ENCODE measurements at places on chromosomes 2 and 18.
A peak's percentile ranks its signal among the peaks of the same experiment; 100 is the strongest.

DNA sequence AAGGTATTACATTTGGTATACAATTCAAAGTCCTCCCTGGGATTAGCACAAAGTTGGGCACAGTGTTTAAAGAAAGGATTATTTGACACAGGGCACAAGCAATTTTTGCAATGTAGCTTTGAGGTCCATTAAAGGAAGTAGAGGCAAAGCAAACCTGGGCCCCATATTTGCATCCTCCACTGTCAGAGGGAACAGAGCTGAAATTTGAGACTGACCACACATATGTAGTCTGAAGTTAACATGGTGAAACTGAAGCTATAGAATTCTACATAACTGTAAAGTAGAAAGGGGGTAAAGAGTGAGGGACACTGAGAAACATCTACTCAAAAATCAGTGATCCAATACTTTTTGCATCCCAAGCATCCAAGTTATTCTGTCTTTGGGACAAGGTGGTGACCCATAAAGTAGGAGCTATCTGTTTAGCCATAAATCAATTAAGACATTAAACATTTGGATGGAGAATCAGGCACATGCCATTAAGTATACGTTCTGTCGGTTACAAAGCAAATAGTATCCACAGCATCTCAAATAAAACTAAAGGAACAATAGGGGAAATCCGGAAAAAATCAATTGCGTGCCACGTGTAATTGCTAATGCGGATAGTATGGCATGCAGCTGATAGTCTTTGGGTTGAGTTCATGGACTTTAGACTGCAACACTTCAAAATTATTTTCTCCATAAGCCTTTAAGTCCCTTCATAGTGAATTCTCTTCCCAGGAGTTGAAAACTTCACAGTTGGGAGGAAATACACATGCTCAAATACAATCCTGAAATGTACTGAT lies 72.6 kb downstream of the PLEKHM3 start:
- DNase-seq, result no peak

- DNase-seq, result no peak
Measured at GRCh38 chr2:29260142-29260772, 145.0 kb downstream of the CLIP4 start.

- no peak for DNase-seq
Measured at GRCh38 chr2:119218478-119219064, 5.1 kb upstream of the STEAP3 start.

DNA sequence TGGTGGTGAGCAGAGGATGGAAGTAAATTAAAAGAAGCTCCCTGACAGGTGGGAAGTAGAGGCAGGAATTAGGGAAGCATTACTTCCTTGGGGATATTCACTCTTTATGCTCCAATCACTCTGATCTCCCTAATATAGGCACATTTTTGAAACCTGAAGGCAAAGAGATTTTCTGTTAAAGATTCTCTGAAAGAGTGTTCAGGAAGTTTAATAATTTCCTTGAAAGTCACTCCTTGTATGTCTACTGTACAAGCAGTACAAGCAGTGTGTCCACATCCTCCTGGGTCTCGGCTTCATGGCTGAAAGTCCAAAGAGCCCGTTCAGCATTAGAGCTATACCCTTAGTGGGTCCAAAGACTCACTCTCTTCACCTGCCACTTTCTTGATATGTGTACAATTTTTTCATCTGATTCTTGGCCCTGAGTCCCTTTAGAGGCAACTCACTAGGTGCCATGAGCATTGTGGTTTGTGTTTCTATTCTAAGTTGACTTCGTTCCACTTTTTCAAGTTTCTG lies 60.2 kb downstream of the AAK1 start:
- no peak for DNase-seq

GRCh38 chr2:88161446-88162244 lies 8.5 kb upstream of the THNSL2 start:
- DNase-seq, result no peak

DNA sequence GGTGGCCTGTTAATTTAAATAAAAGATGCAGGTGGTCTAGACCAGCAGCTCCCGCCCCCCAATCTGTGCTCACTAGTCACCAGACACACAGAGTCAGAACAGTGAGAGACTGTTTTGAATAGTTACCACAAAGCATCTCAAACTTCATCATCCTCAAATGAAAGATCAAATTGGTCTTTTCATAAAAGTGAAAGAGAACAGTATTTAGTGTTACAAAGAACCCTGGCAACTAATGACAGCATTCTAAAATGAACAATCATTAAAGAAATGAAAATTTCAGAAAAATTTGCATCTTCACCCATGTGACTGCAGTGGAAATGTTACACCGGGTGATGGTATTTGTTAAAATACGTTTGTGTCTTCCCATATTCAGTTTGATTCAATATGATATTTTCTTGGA lies 65.5 kb upstream of the PMAIP1 start:
- DNase-seq, result no peak

- DNase-seq, result no peak
Measured at GRCh38 chr2:96856776-96857666, 795 bp downstream of the ANKRD39 start.

GRCh38 chr2:44943031-44943692 lies 1.7 kb downstream of the SIX3 start:
- no peak for DNase-seq

DNA sequence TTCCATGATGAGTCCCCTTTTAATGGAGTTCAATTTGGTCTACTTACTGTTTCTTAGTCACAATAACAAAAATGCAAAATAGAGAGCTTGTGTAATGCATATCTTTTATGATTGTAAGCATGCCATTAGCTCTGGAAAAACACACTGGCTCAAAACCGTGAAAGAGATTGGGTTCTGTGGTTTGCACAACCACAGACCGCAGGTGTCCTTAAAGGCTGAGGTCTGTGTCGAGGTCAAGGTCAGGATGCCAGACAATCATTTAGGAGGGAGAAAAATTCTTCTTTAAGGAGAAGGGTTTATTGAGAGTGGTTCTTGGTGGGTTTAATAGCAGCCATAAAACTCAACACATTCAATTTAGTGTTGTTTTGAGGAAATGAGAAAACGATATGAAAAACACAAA lies 487.2 kb downstream of the GALR1 start:
- no peak for DNase-seq

DNA sequence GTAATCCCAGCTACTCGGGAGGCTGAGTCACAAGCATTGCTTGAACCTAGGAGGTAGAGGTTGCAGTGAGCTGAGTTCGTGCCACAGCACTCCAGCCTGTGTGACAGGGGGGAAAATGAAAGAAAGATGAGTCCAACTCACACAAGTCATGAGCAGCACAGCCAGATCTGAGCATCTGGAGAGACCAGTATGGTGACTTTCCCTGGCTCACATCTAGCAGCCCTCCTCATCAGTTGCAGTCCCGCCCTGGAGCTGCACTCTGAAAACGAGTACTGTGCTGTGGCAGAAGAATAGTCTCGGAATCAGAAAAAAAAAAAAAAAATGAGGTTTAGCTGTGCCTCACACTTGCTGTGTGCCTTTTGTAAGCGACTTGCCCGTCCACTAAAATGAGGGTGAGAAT lies 74.4 kb upstream of the TRIB2 start:
- DNase-seq, result no peak

DNA sequence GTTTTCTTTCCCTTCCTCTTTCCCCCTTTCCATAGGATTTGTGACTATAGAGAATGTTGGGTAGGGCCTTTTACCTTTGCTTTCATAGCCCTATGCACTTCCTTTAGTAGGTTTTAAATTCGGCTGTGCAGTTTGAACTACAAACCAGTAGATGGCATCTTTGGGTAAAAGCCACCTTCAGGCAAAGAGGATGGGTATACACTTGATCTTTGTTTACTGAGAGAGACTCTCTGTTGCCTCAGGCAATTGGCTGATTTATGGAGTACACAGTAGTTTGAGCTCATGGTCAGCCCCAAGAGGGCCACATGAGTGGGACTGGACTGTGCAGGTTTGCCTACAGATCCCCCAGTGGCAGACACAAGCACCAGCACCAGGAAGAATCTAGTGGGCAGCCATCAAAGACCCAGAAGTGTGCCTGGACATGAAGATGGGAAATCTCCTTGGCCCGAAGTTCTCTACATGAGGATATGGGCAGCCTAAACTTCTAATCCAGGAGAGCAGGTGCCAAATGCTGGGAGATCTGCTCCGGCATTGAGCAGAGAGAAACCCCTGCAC lies 1304.3 kb upstream of the DDX18 start:
- no peak for DNase-seq

DNA sequence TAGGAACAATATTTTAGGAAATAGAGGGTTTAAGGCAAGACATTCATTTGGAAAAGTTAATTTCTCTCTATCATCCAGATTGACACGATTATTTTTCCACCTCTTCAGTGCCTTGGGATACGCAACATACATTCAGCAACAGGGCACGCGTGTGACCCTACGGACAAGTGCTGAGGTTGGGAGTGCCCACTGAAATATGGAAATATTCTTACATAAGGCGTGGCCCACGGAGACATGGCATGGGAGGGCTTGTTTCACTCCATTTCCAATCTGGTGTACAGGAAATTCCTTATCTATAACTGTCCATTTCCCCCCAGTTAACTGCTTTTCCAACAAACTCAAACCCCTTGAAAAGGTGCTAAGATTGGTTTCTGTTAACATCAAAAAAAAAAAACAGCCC lies 20.9 kb upstream of the KIDINS220 start:
- DNase-seq, result no peak

GRCh38 chr18:21496277-21496835 lies 104.1 kb downstream of the ESCO1 start:
- DNase-seq, result no peak

DNA sequence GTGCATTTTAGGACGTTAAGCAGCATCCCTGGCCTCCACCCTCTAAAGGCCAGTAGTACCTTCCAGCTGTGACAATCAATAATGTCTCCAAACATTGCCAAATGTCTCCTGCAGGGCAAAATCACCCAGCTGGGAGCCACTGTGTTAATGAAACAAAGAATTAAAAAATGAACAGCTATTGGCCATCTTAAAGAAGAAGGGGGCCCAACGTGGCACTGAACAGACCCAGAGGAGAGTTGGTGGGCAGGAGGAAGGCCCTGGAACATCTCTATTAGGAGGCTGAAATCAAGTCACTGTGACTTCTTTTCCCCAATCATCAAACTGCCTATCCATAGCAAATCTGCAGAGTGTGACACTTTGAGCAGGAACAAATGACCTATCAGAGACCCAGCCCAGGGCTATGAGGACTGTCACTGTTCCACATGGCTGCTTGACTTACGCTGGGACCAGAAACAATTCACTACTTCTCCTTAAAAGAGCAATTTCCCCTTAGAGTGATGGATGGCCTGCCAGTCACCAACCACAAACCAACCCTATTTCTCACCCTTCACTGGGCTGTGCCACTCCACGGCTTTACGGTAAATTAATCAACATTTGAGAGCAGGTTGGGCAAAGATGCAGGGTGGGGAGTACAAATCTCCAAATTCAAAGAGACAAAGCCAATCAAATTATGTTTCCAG lies 35.2 kb upstream of the TEX51 start:
- no peak for DNase-seq

DNA sequence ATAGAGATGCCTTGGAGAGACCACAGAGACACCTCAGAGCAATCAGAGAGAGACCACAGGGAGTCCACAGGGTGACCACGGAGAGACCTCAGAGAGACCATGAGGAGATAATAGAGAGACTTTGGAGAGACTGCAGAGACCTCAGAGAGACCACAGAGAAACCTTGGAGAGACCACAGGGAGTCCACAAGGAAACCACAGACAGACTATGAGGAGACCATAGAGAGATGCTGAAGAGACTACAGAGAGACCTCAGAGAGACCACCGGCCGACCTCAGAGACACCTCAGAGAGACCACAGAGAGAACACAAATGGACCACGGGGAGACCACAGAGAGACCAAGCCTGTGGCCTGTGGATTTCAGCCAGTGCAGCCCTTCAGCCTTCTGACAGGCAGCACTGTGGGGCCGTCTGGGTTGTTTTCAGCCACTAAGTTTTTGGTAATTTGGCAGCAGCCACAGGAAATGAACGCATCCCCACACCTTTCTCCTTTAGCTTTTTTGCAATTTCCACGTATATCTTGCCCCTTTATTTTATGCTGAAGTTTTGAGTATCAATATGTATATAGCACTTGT lies 11.4 kb upstream of the TMEM18 start:
- DNase-seq, result no peak

GRCh38 chr2:233380995-233381637 lies 26.8 kb downstream of the DGKD start:
- DNase-seq, result no peak

GRCh38 chr2:98634406-98635092 lies 26.2 kb downstream of the UNC50 start:
- DNase-seq, result no peak

- DNase-seq, result no peak
Measured at GRCh38 chr2:230124757-230125431, 56.2 kb upstream of the SLC16A14 start.

- DNase-seq, result peak; percentile 72
Measured at GRCh38 chr2:234544659-234545611, 48.1 kb upstream of the ARL4C start.

DNA sequence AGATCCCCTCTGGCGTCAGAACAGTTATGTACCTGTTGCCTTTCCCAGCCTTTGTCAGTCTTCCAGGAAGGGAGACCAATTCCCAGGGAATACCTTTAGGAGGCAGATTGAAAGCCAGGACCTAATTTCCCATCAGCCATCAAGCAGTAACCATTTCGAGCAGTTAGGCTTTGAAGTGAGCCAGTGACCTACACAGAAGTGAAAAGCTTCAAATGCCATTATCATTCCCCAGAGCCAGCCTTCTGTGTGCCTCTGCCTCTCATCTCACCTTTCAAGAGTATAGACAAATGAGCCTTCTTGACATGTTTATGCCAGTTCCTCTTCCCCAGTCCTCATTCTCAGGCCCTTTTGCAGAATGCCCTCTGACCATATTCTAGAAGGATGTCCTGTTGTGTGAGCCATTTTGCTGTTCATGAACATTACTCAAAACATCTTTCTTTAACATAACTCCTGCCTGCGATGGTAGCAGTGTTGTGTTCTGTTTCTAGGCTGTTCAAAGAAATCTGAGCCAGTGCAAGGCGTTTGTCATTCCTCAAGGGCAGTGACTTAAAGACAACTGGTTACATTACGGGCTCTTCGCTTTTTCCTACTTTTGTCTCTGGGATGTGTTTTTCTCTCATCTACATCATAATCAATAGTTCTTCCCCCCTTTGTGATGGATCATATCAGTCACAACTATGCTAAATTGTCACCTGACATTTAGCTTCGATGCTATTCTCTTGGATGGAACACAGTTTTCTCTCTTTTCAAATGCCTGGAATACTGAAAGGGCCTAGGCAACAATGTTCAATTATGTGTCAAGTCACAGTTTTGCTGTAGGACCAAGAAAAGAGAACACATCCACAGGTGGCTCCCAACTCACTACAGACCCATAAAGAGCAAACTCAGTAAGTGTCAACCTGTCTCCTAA lies 138.6 kb downstream of the ALK start:
- no peak for DNase-seq

- no peak for DNase-seq
Measured at GRCh38 chr2:70528929-70529328, 24.7 kb downstream of the TGFA start.

Data from tibial artery (tissue), 4 donors.